ENCODE measurements at places on chromosomes 1 and 21.

GRCh38 chr1:185409345-185409744, 92.3 kb upstream of the IVNS1ABP start:
- ATAC-seq: no peak

DNA sequence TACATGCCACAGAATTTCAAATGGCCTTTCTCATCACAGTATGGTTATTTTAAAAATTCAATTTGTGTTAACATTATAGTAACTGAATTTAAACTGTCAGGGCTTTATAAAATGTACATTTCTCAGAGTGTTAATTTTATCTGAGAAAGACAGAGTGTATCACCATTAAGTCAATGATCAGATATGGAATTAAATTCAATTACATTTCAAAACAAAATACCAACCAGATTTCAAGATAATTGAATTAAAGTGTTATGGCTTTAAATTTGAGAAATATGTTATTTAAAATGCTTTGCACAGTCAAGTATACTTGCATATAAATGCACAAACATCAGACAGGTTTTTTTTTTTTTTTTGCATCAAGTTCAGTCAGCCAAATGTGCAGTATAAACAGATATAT, 1574.4 kb downstream of the BRINP3 start:
- no peak for ATAC-seq

DNA sequence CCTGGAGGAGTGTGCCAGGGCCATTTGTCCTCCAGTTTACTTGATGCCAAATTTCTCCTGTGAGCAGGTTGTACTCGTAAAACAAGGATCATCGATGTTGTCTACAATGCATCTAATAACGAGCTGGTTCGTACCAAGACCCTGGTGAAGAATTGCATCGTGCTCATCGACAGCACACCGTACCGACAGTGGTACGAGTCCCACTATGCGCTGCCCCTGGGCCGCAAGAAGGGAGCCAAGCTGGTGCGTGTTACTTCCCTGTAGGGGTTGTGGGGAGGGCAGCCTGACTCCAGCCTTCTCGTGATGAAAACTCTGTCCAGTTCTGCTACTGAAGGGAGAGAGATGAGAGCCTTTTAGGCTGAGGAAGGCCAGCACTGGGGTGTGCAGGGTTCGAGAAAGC, 2.2 kb downstream of the RPS8 start:
- ATAC-seq: no peak

GRCh38 chr1:213171711-213172110, 120.7 kb downstream of the RPS6KC1 start:
- no peak for ATAC-seq

- peak; percentile 2 for ATAC-seq
Measured at GRCh38 chr1:7705048-7705907, 65.8 kb upstream of the VAMP3 start.

GRCh38 chr21:45954261-45954660, 27.3 kb upstream of the COL6A1 start:
- no peak for ATAC-seq

- peak; percentile 60 for ATAC-seq
Measured at GRCh38 chr1:28592321-28593071, 431 bp downstream of the RAB42 start.

DNA sequence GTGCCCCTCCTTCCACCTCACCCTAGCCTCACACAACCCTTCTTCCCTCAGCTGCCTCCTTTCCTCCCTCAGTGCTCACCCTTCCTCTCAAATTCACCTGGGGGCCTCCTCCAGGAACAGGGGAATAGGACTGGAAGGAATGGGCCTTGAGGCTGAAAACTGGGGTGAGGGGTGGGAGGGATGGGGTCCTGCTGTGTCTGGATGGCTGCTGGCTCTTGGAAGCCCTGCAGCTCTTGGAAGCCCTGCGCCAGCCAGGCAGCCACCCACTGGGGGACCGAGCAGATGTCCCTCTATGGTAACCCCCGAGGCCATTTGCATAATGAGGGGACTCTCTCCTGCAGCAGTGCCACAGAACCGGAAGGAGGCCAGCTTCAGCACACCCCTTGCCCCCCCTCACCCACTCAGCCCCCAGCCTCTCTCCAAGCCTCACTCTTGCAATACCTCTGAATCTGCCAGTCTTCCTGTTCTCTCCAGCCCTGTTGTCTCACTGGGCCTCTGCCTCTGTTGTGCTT, 85.2 kb downstream of the KIRREL1 start:
- ATAC-seq: no peak

- ATAC-seq: no peak
Measured at GRCh38 chr1:70319750-70320149, 34.8 kb downstream of the ANKRD13C start.

GRCh38 chr21:42768324-42769121, 110.8 kb downstream of the WDR4 start:
- no peak for ATAC-seq

GRCh38 chr1:207282496-207283380, 38.7 kb upstream of the CD55 start:
- ATAC-seq: no peak

GRCh38 chr1:35288761-35289160, 20.3 kb downstream of the ZMYM4 start:
- peak; percentile 49 for ATAC-seq

- ATAC-seq: no peak
Measured at GRCh38 chr1:51738681-51739080, 121.8 kb downstream of the OSBPL9 start.
